ENCODE measurements at places on chromosomes 12 and 14. TPM values are rescaled to one million over a fixed set of nuclear protein-coding genes. Genes with fewer than 3 reads are reported as not detected.

The WDHD1 gene
- 5.4 TPM for polyA plus RNA-seq

DNA sequence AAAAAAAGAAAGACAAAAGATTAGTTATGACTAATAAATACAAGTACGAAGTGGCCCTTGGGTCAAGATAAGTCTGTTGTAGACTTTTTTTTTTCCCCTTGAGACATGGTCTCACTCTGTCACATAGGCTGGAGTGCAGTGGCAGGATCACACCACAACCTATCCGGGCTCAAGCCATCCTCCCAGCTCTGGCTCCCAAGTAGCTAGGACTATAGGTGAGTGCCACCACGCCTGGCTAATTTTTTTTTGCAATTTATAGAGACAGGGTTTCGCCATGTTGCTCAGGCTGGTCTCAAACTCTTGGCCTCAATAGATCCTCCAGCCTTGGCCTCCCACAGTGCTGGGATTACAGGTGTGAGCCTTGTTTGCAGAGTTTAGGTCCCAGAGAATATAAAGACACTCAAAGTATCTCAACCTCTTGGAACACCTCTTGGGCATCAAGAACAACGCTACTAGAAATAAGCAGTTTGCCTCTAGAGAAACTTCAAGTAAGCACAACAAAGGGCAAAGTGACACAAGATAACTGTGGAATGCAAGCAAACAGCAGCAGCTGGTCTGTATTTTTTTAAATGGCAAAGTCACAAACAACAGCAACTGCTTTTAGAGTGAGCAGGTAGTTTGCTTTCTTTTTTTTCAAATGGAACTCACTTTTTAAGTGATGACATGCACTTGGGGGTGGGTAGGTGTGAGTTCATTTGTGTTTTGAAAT, 3.9 kb upstream of the MDM2 start:
- no peak overlapping the region for H3K4me3 ChIP-seq
- H3K4me1 ChIP-seq: peaks cover 6% of the 10 kb centered on the region
- H3K27ac ChIP-seq: no peak overlapping the region

GRCh38 chr12:103012884-103013283, 55.4 kb downstream of the ASCL1 start:
- H3K4me1 ChIP-seq: peaks cover 24% of the 10 kb centered on the region
- peak; percentile 76 for DNase-seq
- no peaks in the 10 kb centered on the region for H3K27me3 ChIP-seq

- H3K4me1 ChIP-seq: peaks cover 37% of the 10 kb centered on the region
- no peaks in the 10 kb centered on the region for H3K27me3 ChIP-seq
- H3K4me3 ChIP-seq: peak overlapping the region; percentile 92
- H3K36me3 ChIP-seq: peaks cover 5% of the 10 kb centered on the region
- no peak overlapping the region for H3K27ac ChIP-seq
Observed at GRCh38 chr12:128823216-128823915, 392 bp downstream of the SLC15A4 start.

DNA sequence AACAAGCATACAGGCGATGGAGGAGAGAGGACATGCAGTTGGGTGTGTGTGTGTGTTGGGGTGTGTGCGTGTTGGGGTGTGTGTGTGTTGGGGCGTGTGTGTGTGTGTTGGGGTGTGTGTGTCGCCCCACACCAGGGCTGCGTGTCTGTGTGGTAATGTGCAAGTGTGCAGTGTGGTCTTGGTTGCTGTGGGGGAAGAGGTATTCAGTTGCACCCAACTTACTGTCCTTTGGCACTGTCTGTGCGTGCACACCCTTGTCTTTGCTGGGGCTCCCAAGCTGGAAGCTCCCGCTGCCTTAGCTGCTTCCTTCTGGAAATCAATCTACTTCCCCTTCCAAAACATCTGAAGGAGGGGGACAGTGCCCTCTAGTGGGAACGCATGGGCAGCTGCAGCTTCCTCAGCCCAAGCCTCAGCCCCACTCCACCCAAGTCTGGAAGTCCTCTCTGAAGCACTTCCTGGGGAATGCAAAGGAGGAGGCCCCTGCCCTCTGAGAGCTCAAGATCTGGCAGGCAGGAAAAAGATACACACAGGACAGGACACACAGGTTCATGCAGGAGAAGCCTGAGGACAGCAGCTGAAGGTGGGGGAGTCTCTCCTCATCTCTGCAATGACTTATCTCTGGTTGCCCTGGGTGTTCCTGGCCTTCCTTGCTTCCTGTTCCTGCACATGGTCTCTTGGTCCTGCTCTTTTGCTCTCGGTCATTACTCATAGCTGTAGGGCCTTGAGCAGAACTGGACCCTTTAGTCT, 13.1 kb downstream of the ASIC1 start:
- no peak overlapping the region for H3K4me3 ChIP-seq
- no peak overlapping the region for H3K27ac ChIP-seq
- peak; percentile 76 for DNase-seq
- peaks cover 62% of the 10 kb centered on the region for H3K36me3 ChIP-seq

- no peak overlapping the region for H3K4me3 ChIP-seq
- no peak for DNase-seq
- H3K27ac ChIP-seq: peak overlapping the region; percentile 29
- H3K4me1 ChIP-seq: peaks cover 31% of the 10 kb centered on the region
- H3K36me3 ChIP-seq: peaks cover 4% of the 10 kb centered on the region
Observed at GRCh38 chr12:103801709-103802585, 39.1 kb downstream of the NT5DC3 start.

- no peaks in the 10 kb centered on the region for H3K36me3 ChIP-seq
- H3K4me1 ChIP-seq: peaks cover 3% of the 10 kb centered on the region
- no peaks in the 10 kb centered on the region for H3K27me3 ChIP-seq
- no peak overlapping the region for H3K4me3 ChIP-seq
Observed at GRCh38 chr14:95557832-95558231, 23.0 kb downstream of the GLRX5 start.

Measured in spinal cord (tissue), 10 donors.